Activated CD4-positive, alpha-beta T cell treated with anti-CD3 and anti-CD28 coated beads, Interleukin-2, amount 50 U/mL, for 48 hours (primary cell): ENCODE measurements at places on chromosomes 5 and 9.

GRCh38 chr5:34570721-34571676 lies 85.1 kb upstream of the RAI14 start:
- DNase-seq: no peak

- DNase-seq: no peak
These were observed 32.0 kb downstream of the CDC14B start for GRCh38 chr9:96587338-96588315.

- DNase-seq: peak; percentile 87
These were observed 19.8 kb upstream of the NSD1 start for GRCh38 chr5:177113566-177114424.

DNA sequence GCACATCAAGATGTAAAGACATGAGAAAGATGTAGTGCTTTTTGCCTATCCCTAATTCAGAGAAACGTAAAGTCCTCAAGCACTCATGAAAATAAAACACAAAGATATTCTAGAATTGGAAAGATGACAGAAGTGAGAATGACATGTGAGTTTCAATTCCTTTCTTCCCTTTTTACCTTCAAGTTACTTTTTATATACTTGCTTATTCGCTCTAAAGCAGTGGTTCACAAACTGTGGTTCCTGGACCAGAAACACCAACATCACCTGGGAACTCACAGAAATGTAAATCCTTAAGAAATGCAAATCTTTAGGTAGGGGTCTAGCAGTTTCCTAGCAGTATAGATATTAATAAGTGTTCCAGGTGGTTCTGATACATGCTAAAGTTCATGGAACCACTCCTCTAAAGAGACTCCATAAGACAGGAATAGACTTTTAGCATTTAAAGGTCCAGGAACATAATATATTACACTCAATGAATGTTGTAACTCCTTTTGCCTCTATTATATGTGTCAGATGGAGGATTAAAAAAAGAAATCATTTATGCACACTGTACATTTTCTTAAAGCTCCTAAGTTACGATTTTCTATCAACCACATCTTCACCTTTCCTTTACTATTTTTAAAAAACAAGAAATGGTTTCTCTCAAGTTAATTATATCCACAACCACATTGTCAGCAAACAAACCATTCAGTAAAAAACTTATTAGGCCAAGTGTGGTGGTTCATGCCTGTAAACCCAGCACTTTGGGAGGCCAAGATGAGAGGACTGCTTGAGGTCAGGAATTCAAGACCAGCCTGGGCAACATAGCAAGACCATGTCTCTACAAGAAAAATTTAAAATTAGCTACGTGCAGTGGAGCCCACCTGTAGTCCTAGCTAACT lies 39.9 kb downstream of the ERP44 start:
- DNase-seq: no peak

DNA sequence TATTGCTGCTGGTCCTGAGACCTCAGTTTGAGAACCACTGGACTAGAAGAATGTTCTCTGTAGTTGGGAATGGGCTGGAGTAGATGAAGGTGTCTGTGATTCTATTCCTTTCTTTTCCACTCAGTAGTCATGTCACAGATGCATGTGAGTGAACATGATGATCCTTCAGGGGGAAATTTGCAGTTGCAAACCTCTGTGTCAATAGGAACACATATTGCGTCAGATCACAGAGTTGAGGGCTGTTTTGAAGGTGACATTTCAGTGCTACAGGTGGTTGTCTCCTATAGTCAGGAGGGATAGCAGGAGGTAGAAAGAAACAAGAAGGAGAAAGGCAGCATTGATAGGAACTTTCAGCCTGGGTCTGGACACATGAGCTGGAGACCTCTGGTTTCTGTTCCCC lies 239.3 kb downstream of the ARHGEF28 start:
- no peak for DNase-seq

DNA sequence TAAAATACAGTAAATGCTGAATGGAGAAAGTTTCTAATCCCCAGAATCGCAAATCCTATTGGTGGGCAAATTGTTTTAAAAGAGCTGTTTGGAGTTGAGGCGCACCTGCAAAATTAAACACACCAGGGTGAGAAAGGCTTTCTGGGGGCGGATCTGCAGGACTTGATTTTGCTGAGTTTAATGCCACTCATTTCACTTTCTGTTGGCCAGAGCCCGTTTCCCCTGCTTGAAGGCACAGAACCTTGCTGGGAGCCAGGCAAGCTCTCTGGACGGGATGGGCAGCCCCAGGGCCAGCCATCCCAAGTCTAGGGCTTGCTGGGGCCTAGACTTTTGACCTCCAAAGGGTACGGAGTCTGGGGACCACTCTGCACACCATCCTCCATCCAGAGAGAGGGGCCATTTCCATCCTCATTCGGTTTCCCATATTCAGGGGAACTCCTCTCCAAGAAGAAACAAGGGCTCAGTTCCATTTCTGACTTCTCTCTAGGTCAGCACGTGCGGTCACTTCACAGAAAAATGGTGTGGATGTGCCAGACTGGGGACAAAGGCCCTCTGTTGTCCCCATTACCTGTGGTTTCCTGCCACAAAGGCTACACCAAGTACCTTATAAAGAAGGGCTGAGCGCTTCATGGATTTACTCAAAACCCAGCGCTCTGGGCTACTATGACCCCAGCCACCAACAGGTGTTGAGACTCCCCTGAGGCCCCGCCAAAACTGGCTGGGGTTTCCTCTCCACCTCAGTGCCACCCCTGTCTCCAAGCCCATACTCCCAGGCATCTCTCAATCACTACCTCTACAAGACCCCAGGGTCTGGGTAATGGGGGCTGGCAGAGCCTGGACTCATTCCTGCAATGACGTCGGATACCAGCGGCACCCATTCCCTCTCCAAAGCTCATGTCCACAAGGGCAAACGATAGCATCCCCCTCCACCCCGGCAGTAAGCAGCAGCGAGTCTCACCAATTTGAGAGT lies 170.0 kb downstream of the AUH start:
- no peak for DNase-seq

DNA sequence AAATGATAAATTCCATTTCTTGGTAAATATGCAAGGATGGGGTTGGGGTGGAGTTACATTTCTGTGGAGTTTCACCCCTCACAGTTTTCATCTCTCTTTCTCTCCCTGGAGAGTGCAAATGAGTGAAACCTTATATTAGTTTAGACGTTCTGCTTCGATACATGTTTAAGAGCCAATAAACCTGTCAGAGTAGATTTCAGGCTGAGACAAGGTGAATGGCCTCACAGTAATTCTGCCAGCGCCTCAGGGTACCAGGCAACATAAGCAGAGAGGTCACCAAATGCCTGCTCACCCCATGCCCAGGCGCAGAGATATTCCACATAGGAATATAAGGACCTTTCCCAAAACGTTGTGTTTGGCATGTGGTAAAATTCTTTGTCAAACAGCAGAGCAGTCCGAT lies 154.9 kb upstream of the VLDLR start:
- DNase-seq: no peak

GRCh38 chr9:38286766-38287165 lies 105.7 kb upstream of the ALDH1B1 start:
- DNase-seq: no peak

DNA sequence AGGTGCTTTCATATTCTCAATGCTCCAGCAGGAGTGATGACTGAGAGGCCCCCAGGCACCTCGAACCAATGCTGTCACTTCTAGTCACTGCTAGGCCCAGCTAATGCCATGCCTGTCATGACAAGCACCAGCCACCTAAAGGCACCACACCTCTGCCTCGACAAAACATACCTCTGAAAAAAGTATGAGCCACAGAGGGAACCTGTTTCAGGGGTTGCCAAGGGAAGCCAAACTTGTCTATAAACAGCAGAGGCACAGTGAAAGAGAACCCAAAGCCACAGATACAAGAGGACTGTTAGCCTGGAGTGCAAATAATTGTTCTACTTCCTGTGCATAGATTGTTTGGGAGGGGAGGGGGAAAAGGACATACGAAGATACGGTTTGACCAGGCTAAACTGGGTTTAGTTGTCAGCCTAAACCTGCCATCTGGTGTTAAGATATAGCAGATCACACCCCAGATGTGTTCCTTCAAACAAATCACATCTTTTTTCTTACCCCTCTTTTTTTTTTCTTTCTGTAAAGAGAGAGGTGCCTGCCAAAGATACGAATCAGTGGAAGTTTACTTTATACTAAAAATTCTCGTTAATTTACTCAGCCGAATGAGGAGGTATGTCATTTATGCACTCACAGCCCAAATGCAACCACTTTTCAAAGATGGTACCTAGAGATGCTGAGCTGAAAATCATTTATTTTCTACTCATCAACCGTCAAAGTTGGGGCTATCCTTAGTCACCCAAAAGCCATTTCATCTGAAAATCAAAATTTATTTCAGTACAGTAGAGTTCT lies 45.7 kb downstream of the BNC2 start:
- DNase-seq: no peak

DNA sequence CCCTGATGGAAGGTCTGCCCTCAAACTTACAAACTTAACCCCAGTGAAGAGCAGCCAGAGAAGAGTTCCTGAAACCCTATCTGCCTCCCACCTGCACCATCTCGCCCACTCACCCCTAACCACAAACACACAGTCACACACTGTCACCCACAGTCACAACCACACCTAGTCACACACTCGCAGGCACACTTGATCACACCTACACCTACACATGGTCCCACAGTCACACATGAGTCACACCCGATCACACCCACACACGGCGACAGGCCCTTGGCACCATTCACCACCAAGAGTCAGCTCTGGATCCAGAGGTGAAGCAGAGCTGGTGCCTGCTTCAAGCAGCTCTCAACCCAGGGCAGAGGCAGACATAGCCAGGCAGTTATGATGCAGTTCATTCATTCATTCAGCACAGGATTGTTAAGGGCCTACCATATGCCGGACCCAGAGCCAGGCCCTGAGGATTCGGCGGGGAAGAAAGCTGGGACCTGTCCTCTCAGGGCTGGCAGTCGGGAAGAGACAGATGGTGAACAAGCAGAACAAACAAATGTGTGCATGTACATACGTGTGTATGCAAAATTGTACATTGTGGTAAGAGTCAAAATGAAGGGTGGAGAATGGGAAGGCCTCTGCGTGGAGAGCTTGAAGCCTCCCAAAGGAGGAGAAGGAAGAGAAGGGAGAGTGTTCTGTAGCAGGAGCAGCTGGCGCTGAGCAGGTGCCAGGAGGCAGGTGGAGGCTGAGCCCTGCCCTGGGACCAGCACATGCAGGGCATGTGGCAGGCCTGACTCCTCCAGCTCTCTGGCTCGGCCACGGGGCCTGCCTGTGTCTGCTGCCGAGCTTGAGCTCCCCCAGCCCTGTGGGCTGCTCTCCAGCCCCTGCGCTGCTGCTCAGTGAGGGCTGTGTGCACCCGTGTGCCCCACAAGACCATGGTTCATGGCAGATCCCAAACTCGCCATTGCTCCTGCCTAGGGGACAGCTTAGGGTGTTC lies 6.4 kb downstream of the TSPAN17 start:
- peak; percentile 83 for DNase-seq

DNA sequence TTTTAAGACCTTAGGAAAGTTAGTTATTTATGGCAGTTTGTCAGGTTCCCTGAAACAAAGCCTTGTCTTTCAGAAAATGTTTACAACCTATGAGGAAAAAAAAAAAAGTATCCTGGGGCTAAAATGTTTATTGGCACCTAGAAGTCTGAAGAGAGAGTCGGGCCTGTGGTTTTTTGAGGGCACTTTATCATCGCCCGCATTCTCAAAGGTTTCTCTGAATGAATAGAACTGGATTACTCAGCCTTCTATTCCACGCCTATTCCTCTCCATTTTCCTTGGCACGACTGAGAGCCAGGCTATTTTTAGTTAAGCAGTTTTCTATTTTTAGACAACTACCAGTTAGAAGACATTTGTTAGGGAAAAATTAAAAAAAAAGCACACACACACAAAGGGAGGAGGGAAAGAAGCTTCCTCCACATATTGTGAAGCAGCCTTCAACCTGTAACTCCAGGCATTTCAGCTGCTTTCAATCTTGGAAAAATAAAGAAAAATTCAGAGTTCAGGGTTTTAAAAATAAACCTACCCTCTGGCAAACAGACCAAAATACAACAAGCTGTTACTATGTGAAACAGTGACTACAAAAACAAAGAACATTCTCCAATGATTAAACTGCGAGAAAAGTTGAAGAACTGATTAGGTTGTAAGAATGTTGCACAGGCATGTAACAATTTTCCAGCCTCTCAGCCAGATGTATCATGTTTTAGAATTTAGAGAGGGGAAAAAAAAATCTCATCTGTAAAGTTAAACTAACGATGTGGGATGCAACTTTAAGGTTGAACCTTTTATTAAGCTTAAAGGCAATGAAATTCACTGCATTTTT lies 97.0 kb downstream of the MEF2C start:
- DNase-seq: peak; percentile 4

- DNase-seq: no peak
These were observed 886.8 kb upstream of the SEMA6A start for GRCh38 chr5:117461403-117461802.

DNA sequence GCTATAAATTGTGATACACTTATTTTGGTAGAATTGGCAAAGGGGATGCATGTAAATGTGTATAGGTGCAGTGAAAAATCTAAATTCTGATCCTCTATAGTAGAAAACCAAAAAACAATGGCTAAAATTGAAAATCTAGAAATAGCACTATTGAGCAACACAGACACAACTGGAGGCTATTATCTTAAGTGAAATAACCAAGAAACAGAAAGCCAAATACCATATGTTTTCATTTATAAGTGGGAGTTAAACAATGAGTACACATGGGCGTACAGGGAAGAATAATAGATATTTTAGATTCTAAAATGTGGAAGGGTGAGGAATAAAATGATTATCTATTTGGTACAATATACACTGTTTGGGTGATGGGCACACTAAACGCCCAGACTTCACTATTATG lies 183.2 kb upstream of the TUSC1 start:
- DNase-seq: no peak

DNA sequence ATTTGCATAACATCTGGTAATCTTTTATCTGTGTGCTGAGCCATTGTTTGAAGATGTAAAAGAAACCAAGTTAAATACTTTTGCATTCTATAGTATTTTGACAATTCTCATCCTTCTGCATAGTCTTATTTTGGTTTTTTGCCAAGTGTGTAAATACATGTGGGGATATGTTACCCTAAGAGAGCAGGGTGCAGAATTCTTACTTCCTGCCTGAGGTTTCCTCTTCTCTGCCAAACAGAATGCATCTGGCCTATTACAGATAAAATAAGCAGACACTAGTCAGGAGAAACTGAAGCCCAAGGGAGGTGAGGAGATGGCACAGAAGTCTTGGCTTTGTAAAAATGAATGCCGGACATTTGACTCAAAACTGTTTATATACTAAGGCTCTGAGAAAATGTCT lies 462.1 kb downstream of the TMEM38B start:
- DNase-seq: no peak

DNA sequence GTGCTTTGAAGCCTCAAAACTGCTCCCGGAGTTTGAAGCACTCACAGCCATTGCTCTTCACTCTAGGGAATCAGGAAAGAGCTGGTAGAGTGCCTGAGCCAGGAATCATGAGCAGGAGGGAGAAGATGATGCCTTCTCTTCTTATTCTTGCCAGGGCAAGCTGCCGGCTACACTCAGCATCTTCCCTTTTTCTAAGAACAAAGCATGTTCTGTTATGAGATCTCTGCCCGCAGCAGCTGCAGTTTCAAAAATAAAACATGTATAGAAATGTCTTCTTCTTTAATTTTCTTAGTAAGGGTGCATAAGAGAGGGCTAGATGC lies 57.9 kb upstream of the RICTOR start:
- no peak for DNase-seq
